NCI-H524 (cell line): ENCODE measurements at places on chromosomes 6 and 20.
A peak's percentile ranks its signal among the peaks of the same experiment; 100 is the strongest.

- no peak for DNase-seq
Observed at GRCh38 chr6:142932889-142933288, 12.1 kb downstream of the HIVEP2 start.

DNA sequence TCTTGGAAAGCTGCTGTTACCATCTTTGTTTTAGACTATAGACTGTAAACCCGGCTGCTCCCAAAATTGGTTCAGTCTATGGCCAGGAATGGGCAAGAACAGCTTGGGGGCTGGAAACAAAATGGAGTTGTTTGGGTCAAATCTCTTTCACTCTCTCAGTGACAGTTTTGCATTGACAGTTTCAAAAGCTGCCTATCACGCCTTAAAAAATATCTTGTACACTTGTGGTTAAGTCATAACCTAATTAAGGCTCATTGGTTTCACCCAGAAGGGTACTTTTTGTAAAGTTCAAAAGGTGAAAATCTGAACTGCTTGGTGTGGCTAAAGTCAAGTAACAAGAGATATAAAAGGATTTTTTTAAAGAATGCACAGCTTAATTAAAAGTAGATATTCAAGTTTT is 76.1 kb upstream of the PRL start:
- DNase-seq, result no peak

- no peak for DNase-seq
Observed at GRCh38 chr6:157106487-157106886, 216.8 kb downstream of the TMEM242 start.

DNA sequence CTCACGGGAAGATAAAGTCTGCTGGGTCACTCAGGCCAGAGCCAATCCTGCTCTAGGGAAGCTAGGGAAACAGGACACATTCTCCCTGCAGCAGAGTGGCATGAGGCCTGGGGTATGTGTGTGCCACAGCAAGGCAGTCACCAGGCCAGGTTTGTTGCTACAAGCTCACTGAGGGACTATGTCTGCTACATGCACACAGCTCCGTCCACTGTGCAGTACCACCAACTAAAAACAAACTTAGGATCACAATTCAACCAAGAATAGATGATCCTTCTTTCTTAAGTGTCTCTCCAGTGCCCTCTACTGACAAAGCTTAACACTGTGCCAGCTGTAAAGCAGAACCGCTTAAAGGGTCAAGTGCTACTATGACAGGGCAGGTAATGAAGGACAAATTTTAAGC is 192.5 kb downstream of the PTPRK start:
- peak; percentile 79 for DNase-seq

GRCh38 chr6:320351-321157 is 28.3 kb downstream of the DUSP22 start:
- no peak for DNase-seq

- no peak for DNase-seq
Observed at GRCh38 chr6:17182961-17183360, 81.1 kb downstream of the STMND1 start.

- no peak for DNase-seq
Observed at GRCh38 chr6:22878324-22878701, 308.9 kb downstream of the HDGFL1 start.

- DNase-seq, result no peak
Observed at GRCh38 chr6:136831873-136832562, 9.6 kb downstream of the PEX7 start.

DNA sequence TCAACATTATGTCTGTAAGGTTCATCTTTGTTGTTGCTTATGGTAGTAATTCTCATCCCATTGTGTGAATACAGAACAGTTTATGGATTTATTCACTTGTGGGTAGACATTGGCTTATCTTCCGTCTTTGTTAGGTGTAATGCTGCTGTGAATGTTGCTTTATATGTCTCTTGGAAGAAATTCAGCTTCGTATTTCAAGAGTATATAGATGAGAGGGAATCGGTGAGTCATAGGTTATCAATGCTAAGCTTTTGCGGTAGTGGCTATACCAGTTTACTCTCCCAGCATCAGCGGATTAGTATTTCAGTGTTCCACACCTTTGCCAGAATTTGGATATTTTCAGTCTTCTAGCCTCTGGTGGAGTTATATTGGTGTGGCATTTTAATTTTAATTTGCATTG is 77.8 kb downstream of the ZFAND3 start:
- DNase-seq, result no peak

DNA sequence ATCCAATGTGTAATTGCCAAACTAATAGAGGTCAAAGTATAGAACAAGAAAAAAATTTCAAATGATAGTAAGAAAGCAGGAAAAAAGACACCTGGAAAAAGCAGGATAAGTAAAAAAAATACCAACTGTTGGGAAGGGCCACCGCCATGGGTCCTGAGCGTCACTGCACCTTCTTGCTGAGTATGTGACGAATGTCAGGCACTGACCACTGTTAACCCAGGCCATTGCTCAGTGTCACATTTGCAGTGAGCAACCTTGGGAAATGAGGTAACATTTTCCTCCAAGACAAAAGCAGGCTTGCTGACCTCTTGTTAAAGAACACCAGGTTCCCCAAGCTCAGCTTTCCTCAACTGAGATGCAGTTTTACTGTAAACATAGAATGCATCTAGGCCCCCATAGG is 15.6 kb upstream of the RPS6KA2 start:
- DNase-seq, result no peak

- DNase-seq, result peak; percentile 10
Observed at GRCh38 chr6:63352069-63352543, 32.3 kb upstream of the LGSN start.

- peak; percentile 58 for DNase-seq
Observed at GRCh38 chr6:26520850-26521599, 17.1 kb upstream of the HMGN4 start.

GRCh38 chr20:57220337-57221145 is 45.9 kb downstream of the BMP7 start:
- no peak for DNase-seq

- DNase-seq, result peak; percentile 23
Observed at GRCh38 chr6:117711369-117711768, 36.1 kb downstream of the NUS1 start.

- DNase-seq, result no peak
Observed at GRCh38 chr6:69816569-69816968, 19.8 kb upstream of the LMBRD1 start.

DNA sequence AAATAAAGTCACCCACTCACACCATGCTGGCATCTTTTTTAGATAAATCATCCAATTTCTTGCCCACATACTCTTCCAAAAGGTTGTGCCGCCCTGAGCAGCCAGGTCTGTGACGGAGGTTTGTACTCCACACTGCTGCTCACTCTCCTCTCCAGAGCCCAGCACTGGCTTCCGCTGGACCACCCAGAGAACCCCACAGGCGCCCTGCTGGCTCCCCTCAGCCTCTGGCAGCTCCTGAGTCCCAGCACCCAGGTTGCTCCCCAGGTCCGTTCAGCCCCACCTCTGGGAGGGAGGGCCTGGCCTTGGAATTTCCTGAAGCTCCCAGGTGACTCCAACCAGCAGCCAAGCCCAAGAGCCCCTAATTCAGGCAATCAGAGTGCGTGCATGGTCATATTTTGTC is 131.7 kb upstream of the CST7 start:
- DNase-seq, result no peak

DNA sequence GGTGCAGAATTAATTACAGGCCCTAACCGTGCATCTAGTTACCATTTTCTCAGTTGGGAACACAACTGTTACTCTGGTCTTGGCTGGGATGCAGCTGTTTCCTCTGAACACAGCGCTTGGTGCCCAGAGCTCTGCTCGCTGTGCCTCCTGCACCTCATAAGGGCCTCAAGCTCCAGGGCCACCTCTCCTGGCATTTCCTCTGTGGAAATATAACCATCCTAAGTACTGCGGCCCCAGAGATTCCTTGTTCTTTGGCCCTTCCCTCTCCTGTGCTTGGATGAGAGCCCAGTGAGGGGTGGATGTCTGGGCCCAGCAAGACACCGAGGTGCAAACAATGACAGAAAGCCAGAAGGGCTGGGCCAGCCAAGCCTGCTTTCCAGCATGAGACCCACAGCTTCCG is 169.9 kb upstream of the CST7 start:
- DNase-seq, result no peak

DNA sequence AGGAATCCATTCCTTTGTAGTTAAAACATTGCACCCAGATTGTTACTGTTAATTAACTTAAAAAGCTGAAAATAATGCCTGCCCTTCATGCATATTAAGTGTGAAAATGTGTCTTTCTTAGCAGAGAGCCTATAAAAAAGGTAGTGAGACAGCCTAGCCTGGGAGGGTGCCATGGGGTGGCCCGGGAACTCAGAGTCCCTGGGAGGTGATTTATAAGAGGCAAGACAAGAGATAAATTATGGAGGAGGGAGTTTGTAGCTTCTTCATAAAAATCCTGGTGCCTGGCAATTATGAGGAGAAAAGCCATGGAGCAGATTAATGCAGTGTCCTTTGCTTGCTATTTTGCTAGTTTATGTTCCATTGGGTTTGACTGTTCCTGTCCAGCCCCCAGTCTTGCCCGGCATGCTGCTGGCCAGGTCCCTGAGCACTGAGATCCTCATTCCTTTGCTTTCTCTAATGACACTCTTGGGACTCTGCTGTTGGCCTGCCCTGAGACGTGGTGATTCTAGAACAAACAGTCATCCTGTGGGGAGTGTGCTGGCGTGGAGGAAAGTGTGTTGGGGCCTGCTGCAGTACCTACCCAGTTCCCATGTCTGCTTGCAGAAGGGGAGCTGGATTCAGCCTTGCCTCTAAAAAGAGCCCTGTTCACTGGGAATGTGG is 4.2 kb downstream of the MLN start:
- no peak for DNase-seq

DNA sequence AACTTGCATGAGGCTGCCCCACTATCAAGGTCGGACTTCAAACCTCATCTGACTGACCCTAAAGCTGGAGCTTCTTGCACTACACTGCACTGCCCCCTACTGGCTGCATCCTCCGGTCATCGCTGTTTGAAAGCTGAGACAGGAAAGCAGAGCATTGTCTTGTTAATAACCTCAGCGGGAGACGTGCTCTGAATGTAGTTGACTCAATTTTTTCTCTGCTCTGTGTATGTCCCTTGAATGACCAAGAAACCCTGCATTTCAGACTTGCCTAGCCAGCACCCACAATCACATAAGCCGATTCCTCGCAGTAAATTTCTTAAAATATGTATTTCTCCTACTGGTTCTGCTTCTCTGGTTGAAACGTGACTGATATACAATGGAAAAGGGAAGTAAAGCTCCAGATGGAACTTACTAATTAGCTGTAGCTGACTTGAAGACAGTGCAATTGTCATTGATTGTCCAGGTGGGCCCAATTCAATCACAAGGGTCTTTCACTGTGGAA is 27.8 kb downstream of the TCF21 start:
- peak; percentile 96 for DNase-seq

- DNase-seq, result no peak
Observed at GRCh38 chr20:2255926-2256531, 39.8 kb upstream of the TGM3 start.

DNA sequence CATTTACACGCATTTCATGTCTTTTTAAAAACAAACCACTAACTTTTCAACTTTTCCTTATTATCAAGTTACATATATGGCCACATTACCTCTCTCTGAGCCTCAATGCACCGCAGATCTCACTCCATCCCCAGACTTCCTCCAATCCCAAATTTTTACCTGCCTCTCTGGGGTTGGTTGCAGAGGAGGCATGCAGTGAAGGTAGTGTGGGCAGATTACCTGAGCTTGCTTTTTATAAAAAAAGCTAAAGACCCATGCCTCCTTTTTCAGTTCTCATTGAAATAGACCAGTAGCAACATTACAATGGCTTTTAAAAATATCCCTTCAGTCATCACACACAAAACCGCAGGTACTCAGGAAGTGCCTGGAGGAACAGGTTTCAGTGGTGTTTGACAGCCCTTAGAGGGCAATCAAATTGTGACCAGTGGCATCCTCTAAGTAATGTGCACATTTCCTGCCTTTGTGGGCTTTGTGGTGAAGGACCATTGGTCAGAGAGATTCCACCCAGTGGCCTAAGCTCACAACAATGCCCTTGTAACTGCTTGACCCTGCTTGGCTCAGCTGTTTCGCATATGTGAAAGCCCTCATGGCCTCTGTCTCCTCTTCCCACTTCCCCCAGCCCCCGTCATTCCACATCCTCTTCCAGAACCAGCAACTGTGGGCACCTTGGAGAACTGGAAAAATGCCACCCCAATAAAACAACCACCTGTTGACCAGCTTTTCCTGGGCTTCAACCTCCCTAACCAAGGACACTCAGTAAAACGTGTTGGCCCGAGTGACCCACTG is 30.2 kb upstream of the IL17A start:
- DNase-seq, result no peak

- DNase-seq, result no peak
Observed at GRCh38 chr6:15901141-15902115, 227.5 kb upstream of the MYLIP start.

- DNase-seq, result no peak
Observed at GRCh38 chr6:119012521-119012920, 65.9 kb downstream of the FAM184A start.

- DNase-seq, result no peak
Observed at GRCh38 chr20:58894652-58895447, 42.3 kb downstream of the GNAS start.

GRCh38 chr6:133456944-133457343 is 215.8 kb downstream of the EYA4 start:
- DNase-seq, result no peak

DNA sequence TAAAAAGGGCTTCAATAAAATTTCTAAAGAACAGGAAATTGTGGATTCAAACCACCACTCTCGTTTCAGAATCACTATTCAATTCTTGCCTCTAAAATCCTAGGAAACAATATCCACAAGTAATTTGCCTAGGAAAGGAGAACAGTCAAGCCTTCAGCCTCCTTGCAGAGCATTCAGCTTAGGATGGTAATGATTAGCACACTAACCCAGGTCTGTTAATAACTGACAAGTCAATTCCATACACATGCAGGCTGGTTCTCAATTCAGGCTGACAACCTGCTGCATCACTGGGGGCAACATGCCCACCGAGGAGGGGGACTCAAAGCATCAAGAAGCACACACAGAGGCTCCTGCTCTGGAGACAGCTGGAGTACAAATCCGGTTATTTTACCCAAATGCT is 57.6 kb downstream of the GMDS start:
- no peak for DNase-seq

DNA sequence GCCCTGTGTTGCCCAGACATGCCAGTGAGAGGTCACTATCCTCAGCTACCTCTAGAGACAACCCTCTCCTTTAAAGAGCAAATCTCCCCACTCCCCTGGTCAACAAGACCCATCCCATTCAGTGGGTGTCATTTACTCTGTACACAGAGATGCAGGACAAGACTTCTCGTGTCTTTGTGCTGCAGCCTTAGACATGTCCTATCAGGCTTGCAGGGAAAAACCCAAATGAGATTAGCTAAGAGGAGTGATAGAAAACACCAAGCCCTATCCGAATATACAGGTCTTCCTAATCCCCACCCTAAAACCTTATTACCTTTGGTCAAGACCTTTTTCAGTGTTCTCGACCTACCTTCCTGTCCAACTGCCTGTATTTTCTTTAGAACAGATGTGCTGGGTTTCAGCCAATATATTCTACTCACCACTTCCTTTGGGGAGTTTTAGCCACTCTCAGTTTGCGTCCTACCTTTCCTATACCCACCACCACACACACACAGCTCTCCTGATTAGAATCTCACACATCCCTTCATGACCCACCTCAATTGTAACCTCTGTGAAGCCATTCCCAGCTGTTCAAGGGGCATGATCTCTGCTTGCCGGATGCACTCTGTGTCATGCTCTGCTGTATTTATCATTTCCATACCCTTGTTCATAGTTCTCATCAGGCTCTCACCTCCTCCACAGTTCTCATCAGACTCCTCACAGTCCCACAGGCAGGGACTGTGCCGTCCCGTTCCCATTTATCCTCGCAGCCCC is 39.7 kb downstream of the TRAM2 start:
- no peak for DNase-seq

- DNase-seq, result no peak
Observed at GRCh38 chr20:58403272-58403671, 14.2 kb downstream of the VAPB start.
